ENCODE measurements at places on chromosomes 7 and 10.

- DNase-seq = no peak
These were observed 9.8 kb upstream of the FXYD4 start for GRCh38 chr10:43361547-43362190.

DNA sequence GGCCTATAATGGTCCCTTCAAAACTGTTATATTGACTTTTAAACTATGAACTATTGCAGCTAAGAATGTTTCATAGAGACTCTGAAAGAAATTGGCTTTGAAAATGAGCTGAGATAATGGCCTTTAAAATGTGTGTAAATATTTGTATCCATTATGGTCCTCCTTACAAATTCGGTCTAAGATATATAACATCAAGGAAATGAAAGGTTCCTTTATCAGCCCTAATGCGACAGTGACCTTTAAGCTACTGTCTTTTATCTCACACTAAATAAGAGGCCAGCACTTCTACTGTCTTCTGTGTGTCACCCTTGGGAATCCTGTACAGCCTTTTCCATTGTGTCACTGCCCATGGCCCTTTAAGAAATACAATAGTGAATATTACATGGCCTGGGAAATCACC lies 19.5 kb downstream of the COL28A1 start:
- no peak for DNase-seq

- DNase-seq = no peak
These were observed 186.1 kb downstream of the SRPK2 start for GRCh38 chr7:105202616-105203015.

- peak; percentile 4 for DNase-seq
These were observed 495 bp downstream of the SFR1 start for GRCh38 chr10:104122225-104123107.

DNA sequence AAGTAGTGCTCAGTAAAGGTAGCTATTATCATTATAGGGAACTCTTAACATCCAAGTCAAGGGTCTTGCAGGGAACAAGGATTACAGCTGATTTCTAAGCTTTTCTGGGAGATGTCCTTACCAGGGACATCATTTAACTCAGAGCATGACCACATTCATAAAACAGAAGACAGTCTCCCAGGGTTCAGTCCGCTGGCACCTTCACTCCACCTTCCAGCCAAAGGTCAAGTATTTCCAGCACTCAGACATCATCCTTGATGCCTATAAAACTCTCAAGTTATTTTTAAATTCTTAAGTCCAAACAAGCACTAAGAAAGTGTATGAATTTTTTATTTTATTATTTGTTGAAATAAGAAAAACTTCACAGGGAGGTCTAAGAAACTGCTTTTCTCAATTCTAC lies 119.7 kb upstream of the KMT2E start:
- no peak for DNase-seq

- DNase-seq = no peak
These were observed 7.0 kb downstream of the NAPEPLD start for GRCh38 chr7:103141753-103142404.

GRCh38 chr7:37908221-37908788 lies 8.3 kb downstream of the SFRP4 start:
- no peak for DNase-seq

DNA sequence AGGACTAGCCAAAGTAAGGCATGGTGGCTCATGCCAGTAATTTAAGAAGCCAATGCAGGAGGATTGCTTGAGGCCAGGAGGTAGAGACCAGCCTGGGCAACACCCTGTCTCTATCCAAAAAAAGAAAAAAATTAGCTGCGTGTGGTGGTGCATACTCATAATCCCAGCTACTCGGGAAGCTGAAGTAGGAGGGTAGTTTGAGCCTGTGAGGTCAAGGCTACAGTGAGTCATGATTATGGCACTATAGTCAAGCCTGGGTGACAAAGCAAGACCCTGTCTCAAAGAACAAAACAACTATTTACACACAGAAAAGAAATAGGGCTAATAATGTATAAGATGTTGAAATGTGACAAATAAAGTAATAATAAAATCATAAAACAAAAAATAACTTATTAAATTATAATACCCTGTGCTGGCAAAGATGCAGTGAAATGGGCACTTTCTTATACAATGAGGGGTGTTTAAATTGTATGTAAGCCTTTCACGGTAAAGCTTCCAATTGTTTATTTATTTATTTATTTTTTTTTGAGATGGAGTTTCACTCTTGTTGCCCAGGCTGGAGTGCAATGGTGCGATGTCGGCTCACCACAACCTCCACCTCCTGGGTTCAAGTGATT lies 175.2 kb downstream of the TPST1 start:
- no peak for DNase-seq
